ENCODE measurements at places on chromosomes 6 and 20. TPM values are rescaled to one million over a fixed set of nuclear protein-coding genes. Genes with fewer than 3 reads are reported as not detected.
A peak's percentile ranks its signal among the peaks of the same experiment; 100 is the strongest.

- no peak for DNase-seq
These were observed 153.5 kb upstream of the SCGN start for GRCh38 chr6:25498505-25498904.

SALL4 gene
- total RNA-seq, result 0.02 TPM

BPIFA1 gene
- not detected for total RNA-seq

DNA sequence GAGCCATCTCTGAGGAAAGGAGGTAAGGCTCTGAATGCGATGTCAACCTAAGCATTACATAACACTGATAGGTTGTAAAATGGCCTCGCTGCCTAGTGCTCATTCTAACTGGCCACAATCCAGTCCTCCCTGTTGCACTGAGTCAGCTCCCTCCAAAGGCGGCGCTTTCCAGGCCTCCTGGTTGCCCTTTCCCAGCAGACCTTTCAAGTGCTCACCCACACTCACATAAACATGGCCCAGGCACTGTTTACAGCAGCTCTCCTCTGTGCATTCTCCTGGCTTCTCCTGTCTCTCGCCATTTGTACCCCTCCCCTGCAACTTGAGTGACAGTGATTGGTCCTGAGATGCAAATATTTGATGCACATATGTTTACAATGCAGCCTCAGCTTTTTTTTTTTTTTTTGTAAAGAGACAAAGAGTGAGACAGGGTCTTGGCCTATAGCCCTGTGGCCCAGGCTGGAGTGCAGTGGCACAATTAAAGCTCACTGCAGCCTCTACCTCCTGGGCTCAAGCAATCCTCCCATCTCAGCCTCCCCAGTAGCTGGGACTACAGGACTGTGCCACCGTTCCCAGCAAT, 36.8 kb upstream of the PRND start:
- DNase-seq, result peak; percentile 76

DNA sequence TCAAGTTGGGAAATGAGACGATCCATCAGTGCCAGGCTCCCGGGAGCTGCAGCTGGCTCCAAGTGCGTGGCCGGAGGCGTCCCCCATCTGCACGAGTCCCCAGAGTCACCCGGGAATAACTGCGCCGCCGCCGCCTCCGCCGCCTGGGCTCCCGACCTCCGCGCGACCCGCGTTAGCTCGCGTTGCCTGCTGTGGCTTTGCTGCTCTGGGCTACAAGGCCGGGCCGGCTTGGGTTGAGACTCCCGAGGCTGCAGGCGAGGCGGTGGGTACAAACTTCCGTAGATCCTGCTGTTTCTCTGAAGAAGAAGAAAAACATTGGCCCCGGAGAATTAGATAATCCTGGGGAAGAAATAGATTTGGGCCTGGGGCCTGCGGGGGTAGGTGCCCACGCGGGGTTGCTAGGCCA, 7.4 kb upstream of the LAMP5 start:
- DNase-seq, result no peak

- DNase-seq, result no peak
These were observed 116.5 kb downstream of the SYNDIG1 start for GRCh38 chr20:24585796-24586522.

Measured in A172 (cell line).